ENCODE measurements at places on chromosomes 11 and 22. TPM values are rescaled to one million over a fixed set of nuclear protein-coding genes. Genes with fewer than 3 reads are reported as not detected.

The OR2AT4 gene
- total RNA-seq = not detected

The POU2AF3 gene
- not detected for total RNA-seq

The MUC2 gene
- not detected for total RNA-seq

The SHANK3 gene
- total RNA-seq = not detected

The F2 gene
- not detected for total RNA-seq

The OR52N4 gene
- 0.96 TPM for total RNA-seq

The OR6Q1 gene
- not detected for total RNA-seq

The PRR33 gene
- total RNA-seq = not detected

The TYR gene
- total RNA-seq = not detected

The SMIM38 gene
- 0.08 TPM for total RNA-seq

The GGT5 gene
- total RNA-seq = not detected

The POLD3 gene
- 4.6 TPM for total RNA-seq

The TNNT3 gene
- 19.1 TPM for total RNA-seq

The CD3D gene
- total RNA-seq = 265 TPM

The LIF gene
- 0.30 TPM for total RNA-seq

The PDE2A gene
- total RNA-seq = 4.5 TPM

The SUSD2 gene
- 0.80 TPM for total RNA-seq

The ZNF280A gene
- not detected for total RNA-seq

The APOBEC3C gene
- total RNA-seq = 14.8 TPM

The VPREB3 gene
- not detected for total RNA-seq

The MYOD1 gene
- not detected for total RNA-seq

The RBFOX2 gene
- total RNA-seq = 2.4 TPM

The CCDC88B gene
- total RNA-seq = 112 TPM

The TP53AIP1 gene
- total RNA-seq = not detected

The SNAP29 gene
- 13.7 TPM for total RNA-seq

The TMEM135 gene
- total RNA-seq = 15.6 TPM

The CSF2RB gene
- total RNA-seq = 1.5 TPM

The GGT1 gene
- 20.1 TPM for total RNA-seq

The TMEM134 gene
- 52.4 TPM for total RNA-seq

The GLYATL1 gene
- not detected for total RNA-seq

The C11orf52 gene
- total RNA-seq = not detected

The ARHGAP8 gene
- total RNA-seq = 5.7 TPM

The RFPL1 gene
- total RNA-seq = not detected

The KCTD17 gene
- total RNA-seq = 17.9 TPM

The KCNE3 gene
- 0.22 TPM for total RNA-seq

The TRIM29 gene
- not detected for total RNA-seq

The PDGFB gene
- 0.45 TPM for total RNA-seq
